Kidney epithelial cell (primary cell): ENCODE measurements at places on chromosomes 7 and 10.
A peak's percentile ranks its signal among the peaks of the same experiment; 100 is the strongest.

DNA sequence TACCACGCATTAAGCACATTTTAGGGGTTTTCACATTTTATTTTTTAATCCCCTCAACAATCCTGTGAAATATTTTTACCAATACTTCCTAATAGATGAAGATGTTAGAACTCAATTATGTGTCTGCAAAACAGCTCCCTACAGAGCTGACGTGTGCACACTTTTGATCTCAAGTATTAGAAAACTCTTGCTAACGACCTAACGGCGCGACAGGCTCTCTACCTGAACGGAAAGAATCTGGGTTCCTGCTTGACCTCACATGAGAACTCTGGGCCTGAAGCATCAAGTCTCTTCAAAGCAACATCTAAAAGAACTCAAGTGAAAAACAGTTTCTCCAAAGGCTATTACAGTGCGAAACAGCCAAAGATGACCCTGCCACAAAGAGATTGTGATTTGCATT lies 113.9 kb downstream of the DOCK4 start:
- no peak for DNase-seq

DNA sequence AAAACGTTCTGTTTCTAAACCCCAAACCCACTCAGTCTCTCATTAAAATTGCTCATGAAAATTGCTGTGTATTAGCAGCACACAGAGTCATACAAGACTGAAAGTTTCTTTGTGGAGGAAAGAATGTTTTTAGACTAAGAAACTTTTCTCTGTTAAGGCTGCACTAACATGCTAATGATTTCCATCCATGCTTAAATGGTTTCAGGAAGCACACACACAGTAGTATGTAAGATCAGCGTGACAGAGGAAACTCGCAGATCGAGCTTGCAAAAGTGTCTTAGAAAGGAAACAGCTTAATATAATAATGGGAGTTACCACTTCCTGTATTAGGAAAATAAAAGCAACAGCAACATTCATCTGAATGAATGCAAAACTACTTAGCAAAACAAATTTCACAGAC lies 112.7 kb downstream of the ICA1 start:
- no peak for DNase-seq

DNA sequence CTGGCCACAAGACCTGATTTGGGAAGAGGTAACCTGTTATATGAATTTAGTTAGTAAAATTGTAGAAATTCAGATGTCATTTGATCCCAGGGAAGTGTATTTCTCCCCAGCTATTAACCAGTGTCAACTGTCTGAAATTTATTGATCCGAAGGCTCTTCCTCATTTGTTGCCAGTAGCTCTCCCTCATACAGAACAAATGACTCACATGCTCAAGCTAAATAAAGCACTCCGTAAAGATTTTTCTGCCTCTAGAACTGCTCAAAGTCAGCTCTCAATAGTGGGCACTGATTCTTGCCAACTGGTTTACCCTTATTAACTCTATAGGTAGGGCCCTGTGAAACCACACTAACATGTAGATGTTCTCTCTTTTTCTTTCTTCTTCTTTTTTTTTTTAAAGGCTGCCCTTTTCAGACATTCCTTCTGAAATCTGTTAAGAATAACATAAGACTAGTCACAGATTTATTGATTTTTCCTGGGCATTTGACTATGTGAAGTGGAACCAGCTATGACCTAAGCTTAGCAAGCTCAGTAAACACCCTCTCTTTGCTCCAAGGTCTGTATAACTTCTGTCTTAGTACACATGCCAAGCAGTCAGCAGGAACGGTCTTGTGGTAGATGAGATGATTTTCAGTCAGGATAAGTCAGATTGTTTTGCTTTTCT lies 21.8 kb downstream of the RPA3 start:
- DNase-seq = peak; percentile 63

GRCh38 chr7:136677471-136678365 lies 190.7 kb upstream of the CHRM2 start:
- DNase-seq = peak; percentile 12

- no peak for DNase-seq
Observed at GRCh38 chr10:72665925-72666324, 26.0 kb upstream of the MCU start.

DNA sequence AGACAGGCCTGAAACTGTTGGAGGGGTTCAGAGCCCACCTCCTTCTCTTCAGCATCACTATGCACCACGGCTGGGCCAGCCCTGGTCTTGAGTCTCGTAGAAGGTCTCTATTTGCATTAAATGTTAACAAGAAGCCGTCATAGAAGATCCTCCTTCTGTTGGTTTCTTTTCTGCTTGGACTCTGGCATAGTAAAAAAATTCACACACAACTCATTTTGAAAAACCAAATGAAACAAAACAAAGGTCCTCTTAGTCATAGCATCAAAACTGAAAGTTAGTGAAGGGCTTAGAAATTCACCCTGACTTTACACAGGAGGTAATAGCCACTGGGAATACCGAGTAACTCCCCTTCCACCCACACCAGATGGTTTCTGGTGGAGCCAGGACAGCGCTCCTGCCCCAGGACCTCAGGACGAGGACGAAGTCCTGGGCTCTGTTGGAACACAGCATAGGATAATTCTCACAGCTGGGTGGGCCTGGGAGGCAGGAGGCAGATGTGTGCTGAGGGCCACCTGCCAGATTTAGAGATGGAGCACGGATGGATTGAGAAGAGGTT lies 248.4 kb upstream of the KLF6 start:
- DNase-seq = no peak

DNA sequence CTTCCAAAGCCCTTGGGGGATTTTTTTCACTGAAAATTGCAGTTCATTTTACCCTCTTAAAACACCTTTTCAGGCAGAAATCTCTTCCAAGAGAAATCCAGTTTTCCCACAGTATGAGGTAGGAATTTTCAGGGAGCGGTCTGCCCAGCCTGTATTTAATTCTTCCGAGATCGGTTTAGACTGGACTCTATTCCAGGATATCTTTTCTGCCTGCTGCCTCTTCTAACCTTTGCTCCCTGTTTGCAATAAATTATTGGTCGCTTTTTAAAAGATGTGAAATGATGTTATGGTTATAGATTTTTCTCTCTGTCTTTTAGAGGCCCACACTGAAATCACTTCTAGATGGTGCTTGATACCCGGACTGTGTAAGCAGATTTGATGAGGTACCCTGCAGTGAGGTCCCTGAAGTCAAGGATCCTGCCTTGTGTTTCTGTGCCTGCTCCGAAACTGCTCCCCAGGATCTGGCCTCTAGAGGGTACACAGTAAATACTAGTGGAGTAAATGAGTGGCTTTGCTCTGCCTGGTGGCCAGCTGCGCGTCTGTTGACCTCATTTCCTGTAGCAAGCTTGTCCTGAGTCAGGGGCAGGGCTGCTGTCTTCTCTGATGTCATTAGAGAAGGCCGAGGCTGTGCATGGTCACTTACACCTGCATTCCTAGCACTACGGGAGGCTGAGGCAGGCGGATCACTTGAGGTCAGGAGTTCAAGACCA lies 191.6 kb downstream of the FANK1 start:
- DNase-seq = no peak

- no peak for DNase-seq
Observed at GRCh38 chr10:83819609-83820008, 319.7 kb upstream of the GHITM start.

DNA sequence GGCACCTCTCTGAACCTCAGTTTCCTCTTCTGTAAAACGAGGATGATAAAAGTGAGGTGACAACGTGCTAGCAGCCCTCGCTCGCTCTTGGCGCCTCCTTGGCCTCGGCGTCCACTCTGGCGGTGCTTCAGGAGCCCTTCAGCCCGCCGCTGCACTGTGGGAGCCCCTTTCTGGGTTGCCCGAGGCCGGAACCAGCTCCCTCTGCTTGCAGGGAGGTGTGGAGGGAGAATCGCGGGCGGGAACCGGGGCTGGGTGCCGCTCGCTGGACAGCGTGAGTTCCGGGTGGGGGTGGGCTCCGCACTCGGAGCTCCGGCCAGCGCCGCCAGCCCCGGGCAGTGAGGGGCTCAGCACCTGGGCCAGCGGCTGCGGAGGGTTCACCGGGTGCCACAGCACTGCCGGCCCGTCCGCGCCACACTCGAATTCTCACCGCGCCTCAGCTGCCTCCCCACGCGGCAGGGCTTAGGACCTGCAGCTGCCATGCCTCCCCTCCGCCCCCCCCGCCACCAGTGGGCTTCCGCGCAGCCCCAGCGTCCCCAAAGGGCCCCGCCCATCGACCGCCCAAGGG lies 24.3 kb upstream of the ACSL5 start:
- no peak for DNase-seq

GRCh38 chr7:138834583-138834982 lies 36.6 kb upstream of the ATP6V0A4 start:
- DNase-seq = no peak

DNA sequence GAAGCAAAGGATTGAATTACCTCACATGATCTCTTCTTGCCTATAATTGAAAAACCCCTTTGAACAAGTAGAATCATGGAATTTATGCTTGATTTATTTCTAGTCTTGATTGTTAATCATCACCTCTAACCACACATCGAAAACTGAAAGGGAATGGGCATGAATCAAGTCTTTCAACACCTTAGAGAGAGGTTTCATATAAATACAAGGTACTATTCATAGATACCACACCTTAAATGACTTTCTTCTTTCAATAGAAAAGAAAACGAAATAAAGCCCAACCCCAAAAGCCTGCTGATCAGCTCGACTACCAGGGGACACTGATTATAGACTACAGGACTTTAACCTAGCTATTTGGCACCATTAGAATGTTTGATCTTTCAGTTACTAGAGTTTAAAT lies 128.6 kb upstream of the PTPRZ1 start:
- DNase-seq = no peak

DNA sequence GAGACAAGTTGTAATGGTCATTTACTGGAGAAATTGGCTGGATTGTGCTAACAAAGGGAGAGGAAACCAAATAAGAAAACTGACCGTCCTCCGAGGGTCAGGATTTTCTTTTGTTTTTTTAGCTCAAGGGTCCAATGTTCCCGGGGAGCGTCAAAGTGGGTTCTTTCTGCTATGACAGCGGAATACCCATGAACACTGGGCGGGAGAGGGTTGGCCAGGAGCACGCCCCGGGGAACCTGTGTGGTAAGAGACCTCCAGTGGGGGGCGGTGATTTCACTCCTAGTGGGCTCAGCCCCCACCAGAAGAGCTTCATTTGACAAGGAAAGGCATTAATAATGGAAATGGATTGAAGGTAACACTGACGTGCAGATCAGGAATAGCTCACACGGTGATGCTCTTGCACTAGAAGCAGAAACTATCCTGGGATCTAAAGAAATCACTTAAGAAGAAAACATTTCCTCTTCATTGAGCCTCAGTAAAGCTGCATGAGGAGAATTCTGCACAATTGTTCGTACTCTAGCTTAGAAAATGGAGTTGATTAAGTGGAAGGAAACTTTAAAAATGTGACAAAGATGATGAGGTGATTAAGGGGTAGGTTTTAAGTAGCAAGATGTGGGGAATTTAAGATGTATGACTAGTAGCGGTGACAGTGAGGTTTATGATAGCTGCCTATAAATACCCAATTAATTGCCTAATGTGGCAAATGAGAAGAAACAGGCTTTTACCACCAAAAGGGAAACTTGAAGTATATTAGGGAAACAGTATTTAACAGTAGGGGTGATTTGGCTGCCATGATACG lies 627.2 kb downstream of the SUGCT start:
- DNase-seq = no peak

- DNase-seq = no peak
Observed at GRCh38 chr10:59077855-59078254, 98.6 kb upstream of the PHYHIPL start.

DNA sequence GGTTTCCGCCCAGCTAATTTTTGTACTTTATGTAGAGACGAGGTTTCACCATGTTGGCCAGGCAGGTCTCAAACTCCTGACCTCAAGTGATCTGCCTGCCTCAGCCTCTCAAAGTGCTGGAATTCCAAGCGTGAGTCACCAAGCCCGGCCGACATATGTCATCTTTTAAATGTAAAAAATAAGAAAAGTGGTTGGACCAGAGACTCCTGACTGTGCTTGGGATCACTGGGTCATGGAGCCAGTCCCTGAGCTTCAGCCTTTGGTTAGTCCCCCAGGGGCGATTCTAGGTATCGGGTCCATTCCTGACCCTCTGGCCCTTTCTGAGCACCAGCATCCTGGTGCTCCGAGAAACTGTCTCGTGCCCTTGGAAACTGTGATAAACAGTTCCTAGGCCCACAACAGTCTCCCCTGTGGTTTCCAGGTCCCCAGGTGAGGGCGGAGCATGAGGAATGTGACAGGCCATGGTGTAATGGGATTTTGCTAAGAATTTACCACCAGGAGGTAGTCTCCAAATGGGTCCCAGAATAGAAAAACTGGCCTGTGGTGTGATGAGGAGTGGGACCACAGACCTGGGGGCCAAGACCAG lies 32.8 kb downstream of the UBTD1 start:
- no peak for DNase-seq

GRCh38 chr7:7484072-7484471 lies 51.6 kb downstream of the COL28A1 start:
- no peak for DNase-seq

- DNase-seq = no peak
Observed at GRCh38 chr10:4252701-4253100, 467.7 kb upstream of the KLF6 start.

- no peak for DNase-seq
Observed at GRCh38 chr7:30760514-30761213, 8.7 kb downstream of the INMT start.

GRCh38 chr7:127961786-127962453 lies 69.3 kb downstream of the LRRC4 start:
- no peak for DNase-seq

- DNase-seq = no peak
Observed at GRCh38 chr7:123863461-123863860, 18.5 kb downstream of the HYAL4 start.

DNA sequence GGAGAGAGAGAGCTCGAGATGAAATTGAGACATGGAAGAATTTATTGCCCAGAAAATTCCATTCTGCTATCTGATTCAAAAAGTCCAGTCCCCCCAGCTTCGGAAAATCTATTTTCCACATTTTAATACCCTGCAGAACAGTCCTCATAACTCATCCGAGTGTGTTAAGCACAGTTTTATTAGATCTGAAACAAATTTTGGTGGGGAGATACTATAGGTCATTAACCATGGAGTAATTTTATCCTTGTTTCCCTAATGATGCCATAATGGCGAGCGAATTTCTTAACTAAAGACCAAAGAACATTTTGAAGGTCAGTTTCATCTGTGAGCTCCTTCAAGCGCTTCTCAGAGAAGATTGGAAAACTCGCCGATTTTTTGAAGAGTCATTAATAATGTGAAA lies 78.1 kb downstream of the HIF1AN start:
- DNase-seq = no peak

DNA sequence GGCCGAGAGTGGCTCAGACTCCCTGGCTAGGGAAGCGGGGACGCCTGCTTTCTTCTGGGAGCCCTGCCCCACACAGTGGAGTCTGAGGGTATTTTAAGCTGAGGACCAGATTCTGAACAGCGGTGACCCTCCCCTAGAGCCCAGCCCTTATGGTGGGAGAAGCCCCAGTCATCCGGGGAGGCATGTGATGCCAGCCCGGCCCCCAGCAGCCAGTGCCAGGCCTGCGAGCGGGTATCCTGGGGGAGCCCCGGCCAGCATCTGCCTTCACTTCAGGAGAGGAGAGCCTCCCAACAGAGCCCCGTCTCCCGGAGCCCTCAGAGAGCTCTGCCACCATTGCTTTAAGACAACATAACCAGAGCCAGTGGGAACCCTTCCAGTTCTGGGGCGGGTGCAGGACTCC lies 41.5 kb upstream of the DNAJB6 start:
- no peak for DNase-seq

- DNase-seq = no peak
Observed at GRCh38 chr10:132705173-132705572, 80.8 kb downstream of the NKX6-2 start.
